ENCODE measurements at places on chromosomes 2 and 18.

DNA sequence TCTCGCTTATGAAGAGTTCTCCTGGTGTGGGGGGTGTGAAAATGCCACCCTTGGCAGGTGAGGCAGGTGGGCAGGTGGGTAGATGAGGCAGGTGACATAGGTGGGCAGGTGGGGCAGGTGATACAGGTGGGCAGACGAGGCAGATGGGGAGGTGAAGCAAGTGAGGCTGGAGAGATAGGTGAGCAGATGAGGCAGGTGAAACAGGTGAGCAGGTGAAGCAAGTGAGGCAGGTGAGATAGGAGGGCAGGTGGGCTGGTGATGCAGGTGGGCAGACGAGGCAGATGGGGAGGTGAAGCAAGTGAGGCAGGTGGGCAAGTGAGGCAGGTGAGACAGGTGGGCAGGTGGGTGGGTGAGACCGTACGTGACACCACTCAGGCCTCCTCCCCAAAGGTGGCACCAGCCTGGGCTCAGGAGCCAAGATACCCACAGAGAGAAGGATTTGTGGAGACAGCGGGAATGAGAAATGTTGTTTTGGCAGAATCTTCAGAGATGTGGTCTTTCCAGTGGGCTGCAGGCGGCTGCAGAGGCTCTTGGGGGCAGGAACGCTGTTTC is 232.3 kb upstream of the MYT1L start:
- no peak for DNase-seq

DNA sequence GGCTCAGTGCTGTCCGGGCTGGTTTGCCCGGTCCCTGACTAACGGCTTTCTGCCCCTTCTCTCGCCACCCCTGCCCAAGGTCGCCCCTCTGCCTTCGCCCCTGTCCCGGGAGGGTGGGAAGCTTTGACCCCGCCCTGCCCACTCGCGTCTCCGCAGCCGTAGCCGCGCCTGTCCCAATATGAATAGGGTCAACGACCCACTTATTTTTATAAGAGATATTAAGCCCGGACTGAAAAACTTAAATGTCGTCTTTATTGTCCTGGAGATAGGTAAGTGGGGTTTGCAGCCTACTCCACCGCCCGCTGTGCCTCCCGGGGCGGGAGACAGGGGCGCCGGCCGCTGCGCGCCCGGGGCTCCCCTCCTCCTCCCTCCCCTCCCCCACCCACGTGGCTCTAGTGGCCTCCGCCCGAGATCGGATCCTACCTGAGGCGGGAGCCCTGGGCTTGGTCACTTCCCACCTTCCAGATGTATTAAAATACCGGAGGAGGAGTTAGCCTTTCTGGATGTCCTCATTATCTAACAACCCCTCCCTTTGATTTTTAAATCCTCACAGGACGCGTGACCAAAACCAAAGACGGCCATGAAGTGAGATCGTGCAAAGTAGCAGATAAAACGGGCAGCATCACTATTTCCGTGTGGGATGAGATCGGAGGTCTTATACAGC is 633 bp downstream of the NABP1 start:
- DNase-seq = no peak

- no peak for DNase-seq
These were observed 141.1 kb downstream of the CCBE1 start for GRCh38 chr18:59555995-59556659.

DNA sequence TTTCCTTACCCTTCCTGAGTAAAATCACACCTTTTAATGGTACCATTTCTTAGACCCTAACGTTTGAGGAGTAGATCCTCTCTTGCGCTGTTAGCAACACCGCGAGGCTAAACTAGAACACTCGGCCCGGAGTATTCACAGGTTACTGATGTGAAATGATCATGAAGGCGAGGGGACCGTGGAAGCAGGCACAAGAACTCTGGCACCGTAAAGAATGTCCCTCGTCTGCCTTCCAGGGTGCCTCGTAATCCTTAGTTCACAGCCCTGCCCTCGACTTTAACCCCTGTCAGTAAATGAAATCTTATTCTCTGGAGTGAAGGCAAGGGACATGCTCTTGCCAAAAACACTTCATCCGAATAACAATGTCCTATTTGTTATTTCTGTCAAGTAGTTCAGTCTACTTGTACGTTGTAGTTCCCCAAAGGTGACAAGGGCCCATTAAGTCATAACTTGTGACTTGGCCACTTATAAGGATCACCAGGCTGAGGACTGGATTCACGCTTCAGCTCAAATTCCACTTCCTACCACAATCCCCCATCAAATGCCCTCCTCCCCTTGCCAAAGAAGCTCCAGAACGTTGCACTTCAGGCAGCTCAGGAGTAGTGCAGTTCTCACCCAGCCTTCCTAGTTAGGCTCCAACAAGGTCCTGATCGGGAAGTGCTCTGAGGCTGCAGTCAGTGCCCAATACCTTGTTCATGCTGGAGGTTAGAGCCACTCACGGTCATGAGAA is 43.3 kb upstream of the ITM2C start:
- DNase-seq = no peak

DNA sequence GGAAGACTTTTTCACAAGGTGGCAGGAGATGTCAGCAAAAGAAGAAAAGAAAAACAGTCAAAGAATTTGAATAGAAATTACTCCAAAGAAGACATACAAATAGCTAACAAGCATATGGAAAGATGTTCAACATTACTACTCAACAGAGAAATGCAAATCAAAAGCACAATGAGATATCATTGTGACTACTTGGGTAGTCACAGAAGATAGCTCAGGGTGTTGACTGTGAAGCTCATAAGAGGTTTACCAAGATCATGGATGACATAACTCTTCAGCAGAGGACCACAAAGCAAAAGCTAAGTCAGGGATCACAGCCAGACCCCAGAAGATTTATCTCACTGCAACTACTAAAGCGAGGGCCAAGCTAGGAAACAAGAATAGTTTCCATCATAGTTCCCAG is 53.0 kb upstream of the TANK start:
- DNase-seq = no peak

DNA sequence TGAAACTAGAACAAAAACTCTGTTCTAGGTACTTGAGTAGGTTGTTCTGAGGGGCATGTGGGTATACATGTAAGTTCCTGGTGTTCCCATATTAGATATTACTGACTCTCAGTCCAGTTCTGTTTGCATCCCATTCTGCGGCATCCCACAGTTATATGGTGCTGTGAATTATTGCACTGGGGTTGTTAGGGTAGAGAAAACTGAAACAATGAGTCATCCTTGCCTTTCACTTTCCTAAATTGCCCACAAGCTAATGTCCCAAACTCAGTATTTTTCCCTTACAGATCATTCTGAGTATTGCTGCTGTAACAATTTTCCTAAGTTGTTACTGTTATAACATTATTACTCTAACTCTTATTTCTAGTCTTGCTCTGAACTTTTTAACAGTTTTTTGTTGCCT is 3.0 kb downstream of the WDR75 start:
- no peak for DNase-seq

DNA sequence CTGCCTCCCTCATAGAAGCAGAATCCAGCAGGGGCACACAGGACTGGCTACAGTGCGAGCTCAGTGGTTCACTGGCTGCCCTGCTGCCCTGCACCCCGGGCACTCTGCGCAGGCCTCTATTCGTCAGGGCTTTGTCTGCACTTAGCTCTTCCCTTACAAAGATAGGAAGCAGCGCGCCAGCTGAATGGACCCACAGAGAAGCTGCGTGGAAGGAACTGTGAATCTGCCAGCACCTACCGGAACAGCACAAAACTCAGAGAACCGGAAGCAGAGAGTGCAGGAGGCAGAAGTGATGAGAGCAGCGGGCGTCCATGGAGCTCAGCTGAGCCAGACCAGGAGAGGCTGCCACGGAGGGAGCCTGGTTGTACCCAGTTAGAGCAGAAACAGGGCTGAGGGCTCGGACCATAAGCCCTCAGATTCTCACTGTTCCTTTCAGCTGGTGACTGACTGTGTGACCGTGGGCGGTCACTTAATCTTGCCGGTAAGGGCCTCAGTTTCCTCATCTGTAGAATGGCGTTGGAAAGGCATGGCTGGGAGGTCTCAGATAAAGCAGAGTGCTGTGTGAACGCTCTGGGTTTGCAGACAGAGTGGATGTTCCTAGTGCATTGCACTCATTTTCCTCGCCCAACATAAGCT is 23.1 kb upstream of the SLC66A3 start:
- no peak for DNase-seq

GRCh38 chr2:201234663-201235135 is 25.6 kb upstream of the CASP8 start:
- DNase-seq = no peak

- DNase-seq = no peak
These were observed 203.3 kb upstream of the SPOPL start for GRCh38 chr2:138298120-138298814.

- DNase-seq = no peak
These were observed 2.8 kb downstream of the MTHFD2 start for GRCh38 chr2:74201196-74201595.

DNA sequence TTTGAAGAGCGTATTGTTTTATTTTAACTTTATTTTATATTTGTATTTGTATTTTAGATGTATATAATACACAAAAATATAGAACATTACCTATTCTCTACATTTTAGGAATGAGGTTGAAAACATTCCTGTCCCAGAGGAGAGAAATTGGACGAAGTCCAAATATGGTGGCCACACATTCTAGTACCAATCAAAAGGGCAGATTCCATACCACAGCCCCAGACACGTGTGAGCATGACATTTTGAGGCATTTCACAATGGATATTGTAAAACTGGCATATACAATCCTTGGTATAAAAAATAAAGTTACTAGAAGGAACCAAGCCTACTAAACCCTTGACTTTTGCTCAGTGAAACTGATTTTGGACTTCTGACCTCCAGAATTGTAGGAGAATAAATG is 50.6 kb downstream of the C2orf76 start:
- no peak for DNase-seq

DNA sequence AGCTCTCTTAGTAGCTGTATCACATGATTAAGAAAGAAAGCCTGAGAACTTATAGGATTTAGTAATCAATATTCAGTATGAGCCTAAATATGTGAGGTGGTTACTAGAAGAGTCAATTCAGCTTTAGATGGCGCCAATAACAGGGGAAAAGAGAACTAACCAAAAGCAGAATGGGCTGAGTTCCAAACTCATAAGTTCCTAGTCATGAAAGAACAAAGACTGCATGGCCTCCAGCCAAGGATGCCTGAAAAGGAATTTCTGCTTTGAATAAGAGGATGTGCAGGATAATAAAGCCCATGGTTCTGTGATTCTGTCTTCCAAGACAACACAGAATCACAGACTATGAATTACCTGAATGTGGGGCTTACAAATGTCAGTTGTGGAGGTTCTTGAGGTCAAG is 196.5 kb downstream of the SATB2 start:
- peak; percentile 52 for DNase-seq

Measured in SJSA1 (cell line).